ENCODE measurements at places on chromosomes 11 and 22.
A peak's percentile ranks its signal among the peaks of the same experiment; 100 is the strongest.

- DNase-seq, result no peak
Observed at GRCh38 chr11:70498171-70498571, 99.8 kb downstream of the CTTN start.

- DNase-seq, result no peak
Observed at GRCh38 chr11:12693479-12694182, 19.4 kb downstream of the TEAD1 start.

DNA sequence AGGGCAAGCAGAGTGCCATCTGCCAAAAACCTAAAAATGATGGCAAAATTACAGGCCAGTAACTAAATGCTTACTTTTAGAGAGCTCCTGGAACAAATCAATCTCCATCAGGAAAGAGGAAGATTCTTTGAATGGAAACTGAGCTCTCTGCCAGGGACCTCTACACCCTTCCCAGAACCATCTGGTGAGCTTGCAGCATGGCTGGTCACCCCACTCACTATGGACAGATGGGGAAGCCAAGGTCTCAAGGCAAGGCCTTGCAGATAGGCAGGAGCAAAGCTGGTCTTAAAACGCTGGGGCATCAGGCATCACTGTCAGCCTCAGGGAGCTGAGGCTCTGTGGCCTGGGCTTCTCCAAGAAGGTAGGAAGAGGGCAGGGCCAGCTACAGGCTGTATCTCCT lies 36.2 kb downstream of the SERGEF start:
- DNase-seq, result no peak

DNA sequence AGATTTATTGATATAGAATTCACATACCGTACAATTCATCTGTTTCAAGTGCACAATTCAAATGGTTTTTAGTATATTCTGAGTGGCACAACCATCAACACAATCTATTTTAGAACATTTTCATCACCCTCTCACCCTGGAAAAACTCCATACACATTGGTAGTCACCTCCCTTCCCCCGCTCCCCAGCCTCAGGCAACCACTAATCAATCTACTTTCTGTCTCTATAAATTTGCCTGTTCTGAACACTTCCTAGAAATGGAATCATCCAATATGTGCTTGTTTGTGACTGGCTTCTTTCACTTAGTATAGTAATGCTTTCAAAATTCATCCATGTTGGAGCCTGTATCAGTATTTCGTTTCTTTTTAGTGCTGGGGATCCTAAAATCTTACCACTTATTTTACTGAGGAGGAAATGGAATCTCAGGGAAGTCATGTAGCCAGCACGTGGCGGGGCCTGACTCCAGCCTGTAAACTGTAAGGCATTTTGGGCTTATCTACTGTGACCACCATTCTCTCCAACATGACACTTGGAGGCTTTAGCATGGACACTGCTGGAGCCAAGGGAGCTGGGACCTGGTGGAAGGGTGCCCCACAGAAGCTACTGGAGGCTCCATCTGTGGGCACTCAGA lies 905 bp upstream of the UCP3 start:
- DNase-seq, result no peak

DNA sequence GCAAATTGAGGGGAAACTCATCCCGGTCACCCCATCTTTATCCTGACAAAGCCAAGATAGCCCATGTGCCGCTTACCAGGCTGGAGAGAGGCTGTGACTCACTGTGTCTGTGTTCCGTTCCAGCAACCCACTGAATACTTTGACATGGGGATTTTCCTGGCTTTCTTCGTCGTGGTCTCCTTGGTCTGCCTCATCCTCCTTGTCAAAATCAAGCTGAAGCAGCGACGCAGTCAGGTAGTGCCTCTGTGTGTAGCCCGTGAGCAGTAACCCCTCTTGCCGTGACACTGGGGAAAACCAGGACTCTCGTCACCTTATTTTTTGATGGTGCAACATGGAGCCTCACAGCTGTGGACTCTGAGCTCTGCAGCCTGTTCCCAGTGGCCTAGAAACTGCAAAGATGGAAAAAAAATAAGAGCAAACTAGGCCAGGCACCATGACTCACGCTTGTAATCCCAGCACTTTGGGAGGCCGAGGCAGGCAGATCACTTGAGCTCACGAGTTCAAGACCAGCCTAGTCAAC lies 16.9 kb downstream of the C22orf31 start:
- no peak for DNase-seq

- no peak for DNase-seq
Observed at GRCh38 chr11:94423507-94423906, 22.3 kb upstream of the GPR83 start.

DNA sequence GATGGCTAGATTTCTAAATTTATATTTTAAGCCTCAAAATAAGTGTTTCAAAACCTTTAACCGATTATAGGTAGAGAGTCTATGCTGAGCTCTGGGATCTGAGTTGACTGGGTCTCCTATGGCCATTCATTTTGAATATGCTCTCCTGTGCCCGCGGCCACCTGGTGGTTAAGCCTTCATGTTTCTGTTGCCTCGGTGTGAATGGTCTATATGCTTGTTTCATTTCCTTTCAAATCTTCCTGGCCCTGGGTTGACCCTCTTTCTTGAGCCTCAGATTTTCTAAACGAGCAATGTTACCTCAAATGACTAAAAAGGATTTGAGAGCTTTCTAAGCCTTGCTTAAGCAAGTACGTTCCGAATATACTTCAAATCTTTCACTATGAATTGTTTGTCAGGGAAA lies 789.4 kb upstream of the KIRREL3 start:
- DNase-seq, result no peak

GRCh38 chr11:67409261-67409666 lies 5.4 kb downstream of the TBC1D10C start:
- DNase-seq, result no peak

- DNase-seq, result no peak
Observed at GRCh38 chr11:89279176-89279575, 101.5 kb downstream of the TYR start.

GRCh38 chr11:17852246-17852645 lies 117.7 kb downstream of the KCNC1 start:
- DNase-seq, result no peak

DNA sequence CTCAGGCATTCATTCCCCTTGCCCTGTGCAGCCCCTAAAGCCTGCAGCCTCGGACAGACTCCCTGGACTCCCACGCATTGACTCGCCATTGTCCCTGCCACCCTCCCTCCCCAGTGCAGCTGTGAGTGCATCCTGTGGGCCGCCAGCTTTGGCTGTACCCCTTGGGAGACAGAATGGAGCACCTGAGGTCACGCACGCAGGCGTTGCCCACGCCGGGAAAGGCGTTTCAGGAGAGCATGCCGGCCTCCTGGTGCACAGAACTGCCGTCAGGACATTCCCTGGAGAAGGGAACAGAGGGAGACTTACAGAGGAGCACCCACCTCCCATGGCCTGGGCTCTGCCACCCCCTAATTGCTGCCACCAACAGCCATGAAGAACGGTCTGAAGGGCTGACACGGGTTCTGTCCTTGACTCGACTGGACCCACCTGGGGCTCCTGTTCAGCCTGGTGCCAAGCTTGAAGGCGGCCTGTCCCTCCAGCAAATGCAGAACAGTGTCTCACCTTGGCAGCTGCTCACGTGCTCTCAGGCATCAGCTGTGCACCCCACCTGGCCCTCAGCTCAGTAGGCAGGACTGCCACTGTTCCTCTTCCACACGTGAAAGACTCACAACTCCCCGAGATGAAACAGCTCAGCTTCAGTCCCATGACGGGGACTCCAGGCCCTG lies 503.8 kb downstream of the BRD1 start:
- DNase-seq, result no peak

DNA sequence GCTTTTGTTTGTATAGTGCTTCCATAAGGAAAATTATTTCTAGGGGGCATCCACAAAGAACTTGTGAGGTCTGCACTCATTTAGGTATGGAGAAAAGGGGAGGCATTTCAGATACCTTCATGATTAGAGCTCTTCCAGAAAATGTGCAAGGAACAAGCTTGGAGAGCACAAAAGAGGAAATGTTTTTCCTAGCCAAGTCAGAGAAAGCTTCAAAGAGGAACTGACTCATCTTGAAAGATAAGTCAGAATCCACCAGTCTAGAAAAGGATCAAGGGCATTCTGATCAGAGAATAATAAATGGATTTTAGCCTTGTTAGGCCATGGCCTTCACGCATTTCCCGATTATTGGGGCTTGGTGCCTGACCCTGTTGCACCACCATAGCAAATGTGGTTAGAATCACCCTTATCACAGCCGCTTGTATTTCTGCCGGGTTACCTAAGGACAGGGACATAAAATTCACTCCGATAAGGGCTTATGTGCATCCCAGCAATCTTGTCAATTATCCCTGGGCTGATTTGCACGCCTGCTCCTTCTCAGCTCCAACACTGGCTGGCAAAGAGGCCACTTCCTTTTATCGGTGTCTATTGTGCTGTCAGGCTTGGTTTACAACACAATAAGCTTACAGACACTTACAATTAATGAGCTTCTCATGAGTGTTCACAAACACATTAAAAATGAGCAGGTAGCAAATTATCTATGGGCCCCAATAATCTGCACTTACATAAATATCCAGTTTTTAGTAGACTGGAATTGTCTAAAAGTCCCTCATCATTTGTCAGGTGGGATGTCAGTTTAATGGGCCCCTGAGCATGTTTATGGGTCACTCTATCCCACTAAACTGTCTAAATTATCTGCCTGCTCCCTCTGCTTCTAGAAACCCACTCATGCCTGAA lies 613.5 kb downstream of the SOX6 start:
- no peak for DNase-seq

DNA sequence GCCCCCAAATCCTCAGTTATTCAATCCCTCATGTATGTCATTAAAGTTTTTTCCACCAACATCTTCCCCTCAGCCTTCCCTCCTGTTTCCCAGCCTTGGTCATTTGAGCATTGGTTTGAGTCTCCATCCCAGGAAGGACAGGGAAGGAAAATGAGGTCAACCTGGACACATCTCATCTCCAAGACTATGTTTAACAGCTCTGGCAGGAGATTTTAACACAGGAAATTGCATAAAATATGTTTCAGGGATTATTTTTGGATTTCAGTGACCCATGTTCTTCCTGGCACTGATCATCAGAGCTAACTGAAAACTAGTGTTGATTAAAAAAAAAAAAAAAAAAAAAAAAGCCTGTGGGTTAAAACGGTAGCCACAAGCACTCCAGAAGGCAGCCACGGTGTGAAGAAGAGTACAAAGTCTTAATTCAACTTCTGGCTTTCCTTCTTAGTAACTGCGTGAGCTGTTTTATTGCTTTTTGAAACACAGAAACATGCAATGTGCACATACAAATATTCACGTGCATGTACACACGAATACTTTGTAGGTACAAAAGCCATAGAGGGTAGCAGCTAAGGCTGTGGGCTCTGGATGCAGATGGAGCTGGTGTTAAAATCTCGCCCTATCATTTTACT lies 164.4 kb upstream of the DDI1 start:
- DNase-seq, result no peak

GRCh38 chr11:65113839-65114238 lies 2.2 kb downstream of the TM7SF2 start:
- no peak for DNase-seq

GRCh38 chr22:44207173-44207980 lies 26.7 kb downstream of the PARVG start:
- no peak for DNase-seq

DNA sequence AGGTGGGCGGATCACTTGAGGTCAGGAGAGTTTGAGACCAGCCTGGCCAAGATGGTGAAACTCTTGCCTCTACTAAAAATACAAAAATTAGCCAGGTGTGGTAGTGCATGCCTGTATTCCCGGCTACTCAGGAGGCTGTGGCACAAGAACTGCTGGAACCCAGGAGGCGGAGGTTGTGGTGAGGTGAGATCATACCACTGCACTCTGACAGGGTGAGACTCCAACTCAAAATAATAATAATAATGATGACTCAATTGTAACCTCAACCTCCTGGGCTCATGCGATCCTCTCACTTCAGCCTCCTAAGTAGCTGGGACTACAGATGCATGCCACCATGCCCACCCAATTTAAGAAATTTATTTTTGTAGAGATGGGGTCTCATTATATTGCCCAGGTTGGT lies 15.6 kb upstream of the CHRNA10 start:
- no peak for DNase-seq

- DNase-seq, result peak; percentile 79
Observed at GRCh38 chr11:66510271-66510989, at the start of gene BBS1. Gene BBS1 (plus strand): TSS chr11:66510635. CDS start chr11:66510660, 25 bp downstream.

- no peak for DNase-seq
Observed at GRCh38 chr11:45141631-45142030, 4.8 kb upstream of the PRDM11 start.

GRCh38 chr22:26724414-26724813 lies 67.0 kb downstream of the MIAT start:
- DNase-seq, result no peak

GRCh38 chr11:74923125-74923524 lies 25.8 kb downstream of the XRRA1 start:
- no peak for DNase-seq

GRCh38 chr22:39220890-39221850 lies 23.6 kb downstream of the PDGFB start:
- no peak for DNase-seq

GRCh38 chr11:76120513-76121101 lies 85.7 kb downstream of the WNT11 start:
- DNase-seq, result no peak

GRCh38 chr22:27624042-27624441 lies 177.5 kb downstream of the MN1 start:
- no peak for DNase-seq

GRCh38 chr11:23540101-23540561 lies 679.9 kb upstream of the CCDC179 start:
- DNase-seq, result no peak

DNA sequence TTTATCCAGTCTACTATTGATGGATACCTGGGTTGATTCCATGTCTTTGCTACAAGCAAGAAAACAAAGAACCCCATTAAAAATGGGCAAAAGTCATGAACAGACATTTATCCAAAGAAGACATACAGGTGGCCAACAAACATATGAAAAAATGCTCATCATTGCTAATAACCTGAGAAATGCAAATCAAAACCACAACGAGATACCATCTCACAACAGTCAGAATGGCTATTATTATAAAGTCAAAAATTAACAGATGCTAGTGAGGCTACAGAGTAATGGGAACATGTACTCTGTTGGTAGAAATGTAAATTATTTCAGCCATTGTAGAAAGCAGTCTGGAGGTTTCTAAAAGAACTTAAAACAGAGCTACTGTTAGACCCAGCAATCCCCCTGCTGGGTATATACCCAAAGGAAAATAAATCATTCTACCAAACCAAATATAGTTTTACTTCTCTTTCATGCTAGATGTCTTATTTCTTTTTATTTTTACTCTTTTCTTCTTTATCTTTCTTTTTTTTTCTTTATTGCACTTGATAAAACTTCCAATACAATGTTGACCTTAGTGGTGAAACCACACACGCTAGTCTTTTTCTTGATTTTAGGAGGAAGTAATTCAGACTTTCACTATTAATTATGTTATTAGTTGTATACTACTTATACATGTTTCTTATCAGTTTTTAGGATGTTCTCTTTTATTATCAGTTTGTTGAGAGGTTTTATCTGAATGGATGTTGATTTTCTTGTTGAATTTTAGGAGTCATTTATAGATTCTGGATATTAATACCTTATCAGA lies 14.3 kb downstream of the TRIM22 start:
- DNase-seq, result no peak

DNA sequence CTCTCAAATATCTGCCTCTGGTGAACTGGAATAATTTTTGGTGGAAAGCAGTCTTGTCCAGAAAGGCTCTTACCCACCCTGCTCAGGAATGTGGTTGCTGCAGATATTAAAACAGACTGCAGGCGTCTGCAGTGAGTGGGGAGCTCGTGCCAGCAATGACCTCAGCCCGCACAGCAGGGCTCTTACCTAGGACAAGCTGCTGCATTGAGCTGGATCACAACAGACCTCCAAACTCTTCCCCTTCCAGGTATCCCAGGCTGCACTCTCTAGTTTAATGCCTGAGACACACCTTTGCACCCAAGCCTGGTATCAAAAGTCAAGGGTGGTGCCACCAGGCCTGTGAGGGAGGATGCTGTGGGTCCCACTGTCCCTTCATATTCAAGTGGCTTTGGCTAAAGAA lies 69.7 kb upstream of the CDON start:
- no peak for DNase-seq
